Fibroblast of skin of left quadriceps (primary cell): ENCODE measurements at places on chromosomes 12 and 14.
A peak's percentile ranks its signal among the peaks of the same experiment; 100 is the strongest.

DNA sequence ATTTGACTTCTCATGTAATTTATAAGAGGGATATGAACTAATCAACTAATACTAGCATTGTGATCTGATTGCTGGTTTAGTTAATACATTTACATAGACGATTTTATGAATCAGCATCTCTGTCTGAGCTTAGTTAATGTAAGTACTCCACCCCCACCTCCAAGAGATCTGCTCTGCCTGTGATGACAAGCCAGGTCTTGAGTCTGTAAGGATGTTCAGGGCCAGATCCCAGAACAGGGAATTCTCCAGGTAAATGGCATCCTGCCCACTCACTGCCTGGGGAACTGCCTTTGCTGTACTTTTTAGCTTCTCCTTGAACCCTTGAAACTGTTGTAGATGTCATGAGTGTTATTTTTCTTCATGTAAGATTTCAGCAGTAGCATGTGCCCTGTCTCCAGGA lies 289.8 kb downstream of the RGS6 start:
- DNase-seq: no peak

DNA sequence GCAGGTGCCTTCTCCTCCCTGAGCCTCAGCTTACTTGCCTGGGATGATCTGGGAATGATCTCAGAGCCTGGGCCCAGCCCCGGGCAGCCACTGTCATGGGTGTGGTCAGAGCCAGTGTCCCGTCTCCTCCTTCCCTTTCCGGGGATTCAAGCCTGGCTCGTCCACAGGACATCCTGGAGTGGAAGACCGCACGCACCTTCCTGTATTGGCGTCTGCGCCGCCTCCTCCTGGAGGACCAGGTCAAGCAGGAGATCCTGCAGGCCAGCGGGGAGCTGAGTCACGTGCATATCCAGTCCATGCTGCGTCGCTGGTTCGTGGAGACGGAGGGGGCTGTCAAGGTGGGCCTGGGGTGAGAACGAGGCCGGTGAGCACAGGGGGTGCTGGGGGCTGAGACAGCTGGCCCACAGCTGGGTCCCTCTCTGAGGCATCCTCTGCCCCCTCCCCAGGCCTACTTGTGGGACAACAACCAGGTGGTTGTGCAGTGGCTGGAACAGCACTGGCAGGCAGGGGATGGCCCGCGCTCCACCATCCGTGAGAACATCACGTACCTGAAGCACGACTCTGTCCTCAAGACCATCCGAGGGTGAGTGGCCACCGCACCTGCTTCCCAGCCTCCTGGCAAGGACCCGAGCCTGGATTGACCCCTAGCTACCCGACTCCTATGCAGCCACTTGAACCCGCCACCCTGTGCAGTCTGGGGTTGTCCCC lies 44.0 kb downstream of the FOXN4 start:
- DNase-seq: no peak

DNA sequence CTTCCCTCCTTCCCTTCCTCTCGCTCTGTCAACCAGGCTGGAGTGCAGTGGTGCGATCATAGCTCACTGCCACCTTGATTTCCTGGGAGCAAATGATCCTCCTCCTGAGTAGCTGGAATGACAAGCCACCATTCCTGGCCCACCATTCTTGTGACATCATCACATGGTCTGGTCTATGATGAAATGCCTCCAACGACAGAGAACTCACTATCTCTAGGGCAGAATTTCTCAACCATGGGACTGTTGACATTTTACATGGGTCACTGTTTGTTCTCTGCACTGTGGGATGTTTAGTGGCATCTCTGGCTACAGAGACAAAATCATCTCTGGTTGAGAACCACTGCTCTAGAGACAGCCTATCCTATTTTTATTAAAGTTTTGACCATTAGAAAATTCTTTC lies 9.7 kb downstream of the VRK1 start:
- no peak for DNase-seq

GRCh38 chr14:101123618-101124510 lies 220.3 kb upstream of the RTL1 start:
- DNase-seq: no peak

GRCh38 chr14:84592770-84593169 lies 937.2 kb upstream of the FLRT2 start:
- DNase-seq: no peak

- DNase-seq: no peak
Observed at GRCh38 chr12:105930557-105931503, 207.9 kb downstream of the NUAK1 start.

- peak; percentile 82 for DNase-seq
Observed at GRCh38 chr12:94427501-94428381, 31.9 kb downstream of the CEP83 start.

DNA sequence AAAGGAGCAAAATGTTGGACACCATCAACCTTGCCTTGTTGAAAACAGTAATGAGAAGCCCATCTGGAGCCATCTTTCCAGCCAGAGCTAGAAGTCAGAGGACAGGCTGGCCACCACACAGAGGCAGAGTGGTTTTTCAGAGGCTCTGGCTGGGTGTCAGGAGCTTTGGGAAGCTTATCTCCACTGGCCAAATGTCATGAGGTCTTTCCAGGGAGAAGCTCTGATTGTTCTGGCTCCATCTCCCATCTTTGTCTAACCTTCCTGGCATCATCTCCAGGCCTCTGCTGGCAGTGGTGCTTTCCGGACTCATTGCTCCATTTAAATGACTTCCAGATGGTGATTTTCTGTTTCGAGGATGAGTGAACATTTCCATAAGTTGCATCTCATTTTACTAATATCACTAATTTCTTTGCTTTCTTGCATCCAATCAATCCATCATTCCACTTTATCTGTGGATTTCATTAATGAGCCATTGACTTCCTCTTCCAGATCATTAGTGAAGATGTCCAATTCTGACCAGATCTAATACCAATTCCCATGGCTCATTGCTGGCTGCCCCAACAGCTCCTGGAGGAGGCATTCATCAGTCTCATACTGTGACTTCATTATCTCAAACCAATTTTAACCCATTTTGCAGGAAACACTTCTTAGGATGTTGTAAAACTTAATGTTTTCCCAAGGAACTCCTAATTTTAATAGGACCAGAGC lies 35.3 kb upstream of the TMTC1 start:
- DNase-seq: no peak

DNA sequence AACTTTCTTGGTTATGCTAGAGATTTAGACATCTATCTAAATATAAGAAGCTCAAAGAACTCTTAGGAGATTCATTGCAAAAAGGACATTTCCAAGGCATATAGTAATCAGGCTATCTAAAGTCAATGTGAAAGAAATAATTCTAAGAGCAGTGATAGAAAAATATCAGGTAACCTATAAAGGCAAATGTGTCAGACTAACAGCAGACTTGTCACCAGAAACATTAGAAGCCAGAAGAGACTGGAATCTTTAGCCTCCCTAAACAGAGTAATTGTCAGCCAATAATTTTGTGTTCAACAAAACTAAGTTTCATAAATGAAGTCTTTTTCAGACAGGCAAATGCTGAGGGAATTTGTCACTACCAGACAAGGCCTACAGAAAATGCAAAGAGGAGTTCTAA lies 122.0 kb upstream of the SCAF11 start:
- no peak for DNase-seq

- DNase-seq: no peak
Observed at GRCh38 chr12:65825183-65825506, 862 bp downstream of the HMGA2 start.

GRCh38 chr14:52352569-52352968 lies 38.5 kb downstream of the PTGER2 start:
- no peak for DNase-seq

DNA sequence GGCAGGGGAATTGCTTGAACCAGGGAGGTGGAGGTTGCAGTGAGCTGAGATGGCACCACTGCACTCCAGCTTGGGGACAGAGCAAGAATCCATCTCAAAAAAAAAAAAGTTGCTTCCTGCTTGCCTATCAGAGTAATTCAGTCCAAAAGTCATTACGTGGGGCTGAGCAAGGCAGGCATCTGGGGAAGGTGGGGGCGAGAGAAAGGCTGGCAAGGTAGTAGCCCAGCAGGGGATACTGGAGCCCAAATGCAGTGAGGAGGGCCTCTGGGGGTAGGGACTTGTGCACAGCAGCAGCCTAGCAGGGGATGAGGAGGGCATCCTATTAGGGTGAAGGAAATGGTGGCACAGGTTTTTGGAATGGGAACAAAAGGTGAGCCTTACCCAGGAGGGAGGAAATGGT lies 7.1 kb downstream of the ETFRF1 start:
- no peak for DNase-seq

- no peak for DNase-seq
Observed at GRCh38 chr14:91573894-91574837, 64.1 kb upstream of the PPP4R3A start.

- DNase-seq: no peak
Observed at GRCh38 chr14:36817071-36817930, 155.6 kb downstream of the PAX9 start.

GRCh38 chr14:53953002-53953827 lies 3.4 kb downstream of the BMP4 start:
- peak; percentile 31 for DNase-seq

- DNase-seq: no peak
Observed at GRCh38 chr12:94139816-94140215, 8.6 kb upstream of the PLXNC1 start.

GRCh38 chr12:120473807-120474615 lies 4.5 kb upstream of the SRSF9 start:
- DNase-seq: no peak

DNA sequence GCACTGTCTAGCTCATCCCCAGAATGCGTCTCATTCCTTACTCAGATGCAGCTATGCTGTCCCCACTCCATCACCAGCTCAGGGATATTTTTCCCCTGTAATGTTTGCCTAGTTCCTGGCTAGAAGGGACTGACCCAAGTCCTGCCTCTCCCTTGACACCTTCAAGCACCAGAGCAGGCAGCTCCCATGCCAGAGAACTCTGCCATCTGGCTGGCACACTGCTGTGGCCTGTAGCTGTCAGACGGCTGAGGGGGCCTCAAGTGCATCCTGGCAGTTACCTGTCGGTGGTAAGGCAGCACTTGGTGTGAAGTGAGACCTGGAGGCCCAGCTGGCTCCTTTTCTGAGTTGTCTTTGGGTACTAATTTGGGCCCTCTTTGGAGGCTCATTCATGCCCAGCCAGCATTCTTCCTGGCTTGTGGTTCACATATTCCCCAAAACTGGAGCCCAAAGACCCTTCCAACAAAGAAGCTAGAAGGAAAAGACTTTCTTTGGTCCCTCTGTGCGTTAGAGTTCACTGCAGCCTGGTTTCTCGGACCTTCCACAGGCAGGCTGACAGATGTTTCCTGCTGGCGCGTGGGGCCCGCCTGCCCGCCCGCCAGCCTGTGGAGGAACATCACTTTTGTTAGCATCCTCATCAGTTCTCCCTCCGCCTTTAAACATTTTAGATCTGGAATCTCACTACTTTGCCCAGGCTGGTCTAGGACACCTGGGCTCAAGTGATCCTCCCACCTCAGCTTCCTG lies 33.0 kb downstream of the RNF34 start:
- DNase-seq: no peak

DNA sequence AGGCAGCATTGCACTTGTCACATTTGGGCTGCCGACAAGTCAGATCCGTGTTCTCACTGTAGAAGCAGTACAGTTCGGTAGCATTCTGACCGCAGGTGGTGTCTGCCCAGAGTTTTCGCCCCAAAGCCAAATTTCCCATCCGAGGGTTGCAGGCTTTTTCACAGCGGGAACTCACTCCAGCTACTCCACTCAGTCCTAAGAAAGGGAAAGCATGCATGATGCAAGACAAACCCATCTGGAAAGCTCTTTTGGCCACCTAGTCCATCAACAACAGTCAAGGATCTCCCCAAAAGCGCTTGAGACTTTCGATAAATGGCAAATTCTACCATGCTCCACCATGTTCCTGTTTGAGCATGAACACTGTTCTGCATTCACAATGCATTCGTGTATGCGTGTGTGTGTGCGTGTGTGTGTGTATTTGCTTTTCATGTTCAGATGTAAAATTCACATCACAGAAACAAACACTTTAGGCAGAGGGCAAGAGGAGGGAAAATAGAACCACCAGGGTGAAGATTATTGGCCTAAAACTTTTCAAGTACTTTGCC lies 3.2 kb downstream of the NTN4 start:
- no peak for DNase-seq

DNA sequence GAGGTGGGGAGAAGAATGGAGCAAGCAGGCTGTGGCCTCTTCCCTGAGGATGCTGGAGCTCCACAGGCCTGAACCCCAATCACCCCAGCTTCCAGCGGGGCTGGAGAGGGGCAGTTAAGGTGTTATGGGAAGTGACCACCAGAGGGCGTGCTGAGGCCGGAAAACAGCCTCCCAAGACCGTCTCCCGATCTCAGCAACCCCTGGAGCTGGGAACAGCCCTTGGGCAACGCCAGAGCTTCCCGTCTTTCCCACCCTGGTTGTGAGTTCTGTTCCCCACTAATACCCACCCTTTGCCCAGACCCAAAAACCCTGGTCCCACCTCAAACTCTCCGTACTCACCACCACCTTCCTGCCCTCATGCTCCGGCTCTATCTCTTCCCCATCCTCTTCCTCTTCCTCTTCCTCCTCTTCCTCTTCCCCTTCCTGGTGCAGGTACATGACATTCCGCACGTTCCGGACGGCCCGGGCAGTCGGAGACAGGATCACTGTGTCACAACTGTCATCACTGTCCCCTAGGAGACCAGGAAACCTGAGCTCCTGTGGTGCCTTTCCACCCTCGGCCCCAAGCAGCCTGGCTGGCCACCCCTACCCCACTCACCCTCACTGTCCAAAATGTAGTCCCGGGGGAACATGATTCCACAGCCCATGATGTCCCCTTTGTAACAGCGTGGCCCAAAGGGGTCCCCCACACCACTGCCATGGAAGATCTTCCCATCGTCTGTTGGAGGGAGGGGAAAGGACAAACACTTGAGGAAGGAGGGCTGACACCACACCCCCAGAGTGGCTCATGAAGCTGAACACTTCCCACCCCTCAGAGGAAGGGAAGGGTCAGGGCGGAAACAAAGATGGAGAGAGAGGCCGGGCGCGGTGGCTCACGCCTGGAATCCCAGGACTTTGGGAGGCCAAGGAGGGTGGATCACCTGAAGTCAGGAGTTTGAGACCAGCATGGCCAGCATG lies 12.9 kb downstream of the SPRYD3 start:
- peak; percentile 62 for DNase-seq

DNA sequence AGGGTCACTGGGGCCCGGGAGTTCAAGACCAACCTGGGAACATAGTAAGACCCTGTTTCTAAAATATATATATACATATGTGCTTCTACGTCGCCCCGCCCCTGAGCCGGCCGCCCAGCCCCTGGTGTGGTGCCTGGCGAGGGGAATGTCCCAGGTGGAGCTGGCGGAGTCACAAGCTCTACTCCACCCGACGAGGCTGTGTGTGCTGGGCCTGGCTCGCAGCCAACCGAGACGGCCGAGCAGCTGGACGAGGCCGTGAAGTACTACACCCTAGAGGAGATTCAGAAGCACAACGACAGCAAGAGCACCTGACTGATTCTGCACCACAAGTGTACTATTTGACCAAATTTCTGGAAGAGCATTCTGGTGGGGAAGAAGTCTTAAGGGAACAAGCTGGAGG lies 22.1 kb upstream of the ITPK1 start:
- no peak for DNase-seq

GRCh38 chr14:44960146-44960545 lies 1.6 kb downstream of the KLHL28 start:
- DNase-seq: no peak
